Smooth muscle cell of the brain vasculature (primary cell): ENCODE measurements at places on chromosomes 2 and 18.

GRCh38 chr2:100230754-100231153 lies 88.4 kb upstream of the AFF3 start:
- no peak for DNase-seq

DNA sequence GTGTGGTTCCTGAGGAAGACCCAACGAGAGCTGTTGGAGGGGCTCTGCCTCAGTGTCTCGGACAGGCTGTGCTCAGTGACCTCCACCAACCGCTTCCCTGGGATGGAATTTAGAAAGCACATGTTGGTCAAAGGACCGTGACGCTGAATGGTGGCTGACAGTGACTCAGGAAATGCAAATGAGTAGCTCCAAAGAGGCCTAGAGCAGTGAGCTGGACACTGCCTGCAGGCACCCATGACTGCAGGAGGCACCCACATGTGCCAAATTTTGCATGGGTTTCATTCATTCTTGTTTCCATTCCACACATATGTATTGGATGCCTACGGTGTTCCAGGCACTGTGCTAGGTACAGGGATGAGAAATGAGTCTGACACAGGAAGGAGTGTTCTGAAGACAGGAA lies 46.4 kb downstream of the ACKR3 start:
- DNase-seq: no peak

DNA sequence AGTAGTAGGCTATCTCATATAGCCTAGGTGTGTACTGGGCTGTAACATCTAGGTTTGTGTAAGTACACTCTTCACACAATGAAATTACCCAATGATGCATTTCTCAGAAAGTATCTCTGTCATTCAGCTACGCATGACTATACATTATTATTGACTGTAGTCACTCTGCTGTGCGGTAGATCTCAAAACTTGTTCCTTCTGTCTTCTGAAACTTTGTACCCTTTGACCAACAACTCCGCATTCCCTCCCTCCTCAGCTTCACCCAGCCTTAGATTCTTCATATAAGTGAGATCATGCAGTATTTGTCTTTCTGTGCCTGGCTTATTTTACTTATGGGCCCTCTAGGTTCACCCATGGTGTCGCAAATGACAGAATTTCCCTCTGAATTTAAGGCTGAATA lies 49.0 kb downstream of the TAF1B start:
- DNase-seq: no peak

DNA sequence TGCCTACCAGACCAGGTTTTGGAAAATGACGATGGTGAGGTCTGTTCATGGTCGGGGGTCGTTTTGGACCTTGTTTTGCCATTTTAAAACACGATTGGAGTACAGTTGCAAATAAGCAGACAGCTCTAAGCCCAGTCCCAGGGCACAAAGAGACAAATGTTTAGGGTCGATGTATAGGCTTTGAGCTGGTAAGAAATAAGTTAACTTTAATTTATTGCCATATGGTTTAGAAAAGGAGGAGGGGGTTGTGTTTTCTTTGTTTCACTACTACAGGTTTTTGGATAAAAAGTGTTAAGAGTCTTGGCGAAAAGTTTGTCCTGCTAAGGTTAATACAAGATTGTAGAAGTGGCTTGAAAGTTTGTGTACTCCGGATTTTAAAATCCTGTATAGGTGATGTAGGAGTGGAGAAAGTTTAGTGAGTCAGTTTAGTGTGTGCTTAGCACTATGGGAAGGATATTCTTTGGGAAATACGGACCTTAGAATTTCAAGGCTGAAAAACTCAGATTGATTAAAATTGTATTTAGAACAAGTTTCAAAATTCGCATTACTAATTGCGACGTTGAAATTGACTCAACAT lies 1.3 kb downstream of the KCMF1 start:
- no peak for DNase-seq

GRCh38 chr18:79136742-79137141 lies 67.5 kb downstream of the ATP9B start:
- no peak for DNase-seq

DNA sequence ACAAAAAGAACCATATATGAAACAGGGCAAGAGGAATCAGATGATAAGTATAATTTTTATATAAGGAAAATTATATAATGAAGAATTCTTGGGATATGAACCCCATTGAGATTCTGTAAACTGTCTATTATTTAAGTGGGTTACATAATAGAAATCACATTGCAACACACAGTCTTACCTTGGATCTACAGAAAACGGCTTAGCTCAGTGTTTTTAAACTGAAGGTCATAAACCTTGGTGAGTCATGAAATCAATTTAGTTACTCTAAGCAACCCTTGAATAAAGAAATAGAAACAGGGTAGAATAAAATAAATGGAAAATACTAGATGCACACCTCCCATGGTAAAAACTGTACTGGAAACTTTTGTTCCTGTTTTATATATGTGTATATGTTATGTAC lies 50.7 kb downstream of the METTL8 start:
- DNase-seq: no peak

DNA sequence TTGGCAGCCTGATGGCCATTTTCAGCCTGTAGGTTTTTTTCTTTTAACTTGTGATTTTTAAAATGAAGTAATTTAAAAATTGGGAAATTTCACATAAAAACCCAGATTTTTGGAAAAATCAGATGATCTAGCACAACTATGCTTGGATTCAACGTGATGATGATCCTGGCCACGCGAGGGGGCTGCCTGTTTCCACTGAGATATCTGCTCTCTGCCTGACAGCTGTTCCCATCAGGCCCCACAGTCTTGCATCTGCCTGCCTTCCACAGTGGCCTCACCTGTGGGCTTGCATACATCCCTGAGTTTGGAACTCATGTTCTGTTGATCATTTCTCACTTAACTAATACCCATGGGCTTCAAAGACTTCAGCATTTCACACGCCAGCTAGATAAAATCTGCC lies 92.1 kb upstream of the FZD5 start:
- DNase-seq: no peak

DNA sequence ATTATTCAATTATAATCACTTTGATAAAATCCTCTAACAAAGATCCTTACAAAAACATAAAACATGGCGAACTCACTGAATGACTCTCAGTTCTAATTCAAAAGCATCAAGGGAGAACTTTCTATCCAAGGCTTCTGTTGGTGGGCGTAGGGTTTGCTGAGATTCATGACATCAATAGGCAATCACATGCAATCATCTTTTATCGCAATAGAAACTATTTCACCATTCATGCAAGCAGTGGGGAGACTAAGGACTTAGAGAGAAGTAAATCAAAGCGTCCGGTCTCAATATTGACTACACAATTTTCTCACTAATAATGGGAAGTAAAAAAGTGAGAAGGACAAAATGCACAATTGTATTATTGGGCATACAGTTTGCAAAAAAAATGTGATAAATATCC lies 168.7 kb downstream of the SCG2 start:
- no peak for DNase-seq

- DNase-seq: no peak
Measured at GRCh38 chr18:3793545-3793944, 343.6 kb downstream of the TGIF1 start.

DNA sequence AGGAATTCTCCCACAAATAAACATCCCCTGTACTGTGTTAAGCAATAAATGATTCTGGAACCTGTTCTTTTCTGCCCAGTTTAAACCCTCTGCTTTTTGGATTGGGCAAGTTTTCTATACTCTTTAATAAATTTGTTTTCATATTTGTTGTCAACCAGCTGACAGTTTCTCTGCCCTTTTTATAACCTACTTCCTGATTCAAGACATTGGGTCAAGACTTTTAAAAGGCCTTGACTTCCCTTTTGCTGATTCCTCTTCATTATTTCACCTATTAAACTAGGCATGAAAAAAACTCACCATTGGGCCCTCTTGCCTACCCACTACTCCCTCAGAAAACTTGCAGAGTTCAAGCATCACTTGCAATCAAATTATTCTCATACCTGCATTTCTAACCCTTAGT lies 459.5 kb downstream of the ARHGAP15 start:
- no peak for DNase-seq

DNA sequence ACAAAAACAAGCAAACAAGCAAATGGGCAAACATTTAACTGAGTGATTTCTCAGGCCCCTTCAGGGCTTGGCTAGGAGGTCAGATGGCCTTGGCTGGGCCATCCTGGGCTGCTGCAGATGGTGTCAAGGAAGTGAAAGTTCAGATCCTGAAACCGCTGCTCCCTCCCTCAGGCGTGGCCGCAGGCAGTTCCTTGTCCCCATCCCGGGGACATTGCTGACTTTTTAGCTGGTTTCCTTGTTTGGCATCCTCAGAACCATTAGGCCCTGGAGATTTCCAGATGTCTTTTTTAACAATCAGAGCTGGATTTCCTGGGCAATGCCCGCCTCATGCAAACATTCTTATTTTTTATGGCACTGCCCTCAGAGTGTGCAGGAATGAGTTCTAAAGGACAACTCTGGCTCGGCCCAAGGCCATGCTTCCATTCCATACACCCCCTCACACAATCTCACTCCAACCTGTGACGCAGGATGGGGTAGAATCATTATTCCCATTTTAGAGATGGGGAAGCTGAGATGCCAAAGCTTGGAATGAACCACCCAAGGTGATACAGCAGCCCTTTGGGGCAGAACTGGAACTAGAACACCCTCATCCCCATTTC lies 86.1 kb upstream of the ZCCHC2 start:
- no peak for DNase-seq

DNA sequence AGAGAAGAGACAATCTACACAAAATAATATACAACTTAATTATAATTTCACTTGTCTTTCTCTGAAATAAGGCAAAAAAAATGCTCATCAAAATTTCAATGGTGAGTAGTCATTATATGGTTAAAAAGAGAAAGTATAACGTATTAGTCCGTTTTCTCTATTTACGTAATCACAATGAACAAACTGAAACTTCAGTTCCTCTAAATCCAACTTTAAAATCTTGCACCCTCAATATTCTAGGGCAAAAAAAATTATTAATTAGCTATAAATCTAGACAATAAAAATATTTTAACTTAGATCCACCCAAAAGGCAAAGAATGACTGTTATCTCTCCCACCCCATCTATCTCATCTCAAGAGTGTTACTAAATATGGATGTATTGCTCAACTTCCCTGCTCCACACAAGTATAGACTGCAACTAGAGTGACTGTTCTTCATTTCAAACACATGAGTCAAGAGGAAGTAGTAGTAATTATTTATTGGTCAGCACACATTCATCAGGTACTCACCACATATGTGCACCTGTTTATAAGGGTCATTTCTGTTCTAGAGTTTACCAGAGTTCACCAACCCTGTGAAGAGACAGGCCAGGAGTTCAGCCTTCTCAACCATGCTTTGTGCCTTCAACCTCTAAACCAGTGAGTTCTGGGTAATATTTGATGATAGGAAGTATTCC lies 36.4 kb downstream of the STK39 start:
- DNase-seq: no peak
